HepG2 (cell line): ENCODE measurements at places on chromosomes 11 and 22. TPM values are rescaled to one million over a fixed set of nuclear protein-coding genes. Genes with fewer than 3 reads are reported as not detected.
A peak's percentile ranks its signal among the peaks of the same experiment; 100 is the strongest.

DNA sequence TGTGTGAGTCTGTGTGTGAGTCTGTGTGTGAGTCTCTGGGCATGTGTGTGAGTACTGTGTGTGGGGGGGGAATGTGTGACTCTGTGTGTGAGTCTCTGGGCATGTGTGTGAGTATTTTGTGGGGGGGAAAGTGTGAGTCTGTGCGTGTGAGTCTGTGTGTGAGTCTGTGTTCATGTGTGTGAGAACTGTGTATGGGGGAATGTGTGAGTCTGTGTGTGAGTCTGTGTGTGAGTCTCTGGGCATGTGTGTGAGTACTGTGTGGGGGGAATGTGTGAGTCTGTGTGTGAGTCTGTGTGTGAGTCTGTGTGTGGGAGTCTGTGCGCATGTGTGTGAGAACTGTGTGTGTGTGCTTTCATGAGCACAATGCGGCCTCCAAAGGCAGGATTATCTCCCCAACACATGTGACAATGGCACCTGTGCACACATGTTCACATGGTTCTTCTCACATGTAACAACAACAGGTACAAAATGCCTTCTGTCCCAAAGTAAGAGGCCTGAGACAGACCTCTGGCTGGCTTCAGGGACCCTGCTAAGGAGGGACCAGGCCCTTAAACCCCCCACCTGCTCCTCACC lies 1.6 kb downstream of the CD5 start:
- DNase-seq, result no peak

Gene OR51B4
- total RNA-seq, result 0.11 and 0.22 TPM in 2 replicates

- no peak for DNase-seq
Observed at GRCh38 chr11:108221371-108221770, 1.1 kb downstream of the NPAT start.

DNA sequence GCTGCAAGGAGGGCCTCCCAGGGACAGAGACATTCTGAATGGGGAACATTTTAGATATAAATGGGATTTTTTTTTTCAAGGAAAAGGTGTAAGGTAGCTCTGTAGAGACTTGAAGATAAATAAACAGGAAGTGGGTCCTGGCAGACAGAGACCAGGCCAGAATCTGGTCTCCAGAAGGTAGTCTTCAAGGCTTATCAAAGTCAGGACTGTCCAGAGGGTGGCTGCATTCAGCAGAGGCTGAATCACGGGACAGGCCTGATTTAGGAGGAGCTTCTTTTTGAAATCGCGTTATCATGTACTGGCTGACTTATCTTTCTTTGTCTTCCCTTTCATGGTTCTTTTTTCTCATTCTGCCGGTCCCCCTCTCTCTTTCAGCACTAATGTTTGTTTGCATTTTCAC lies 542.9 kb downstream of the NTM start:
- DNase-seq, result no peak

- DNase-seq, result no peak
Observed at GRCh38 chr22:48595511-48595905, 1232.2 kb downstream of the BRD1 start.

Gene GRM5
- total RNA-seq, result not detected in 2 replicates

GRCh38 chr11:14544611-14545010 lies 24.4 kb upstream of the PSMA1 start:
- DNase-seq, result no peak

Gene SIRT3
- total RNA-seq, result 12.9 and 15.1 TPM in 2 replicates

DNA sequence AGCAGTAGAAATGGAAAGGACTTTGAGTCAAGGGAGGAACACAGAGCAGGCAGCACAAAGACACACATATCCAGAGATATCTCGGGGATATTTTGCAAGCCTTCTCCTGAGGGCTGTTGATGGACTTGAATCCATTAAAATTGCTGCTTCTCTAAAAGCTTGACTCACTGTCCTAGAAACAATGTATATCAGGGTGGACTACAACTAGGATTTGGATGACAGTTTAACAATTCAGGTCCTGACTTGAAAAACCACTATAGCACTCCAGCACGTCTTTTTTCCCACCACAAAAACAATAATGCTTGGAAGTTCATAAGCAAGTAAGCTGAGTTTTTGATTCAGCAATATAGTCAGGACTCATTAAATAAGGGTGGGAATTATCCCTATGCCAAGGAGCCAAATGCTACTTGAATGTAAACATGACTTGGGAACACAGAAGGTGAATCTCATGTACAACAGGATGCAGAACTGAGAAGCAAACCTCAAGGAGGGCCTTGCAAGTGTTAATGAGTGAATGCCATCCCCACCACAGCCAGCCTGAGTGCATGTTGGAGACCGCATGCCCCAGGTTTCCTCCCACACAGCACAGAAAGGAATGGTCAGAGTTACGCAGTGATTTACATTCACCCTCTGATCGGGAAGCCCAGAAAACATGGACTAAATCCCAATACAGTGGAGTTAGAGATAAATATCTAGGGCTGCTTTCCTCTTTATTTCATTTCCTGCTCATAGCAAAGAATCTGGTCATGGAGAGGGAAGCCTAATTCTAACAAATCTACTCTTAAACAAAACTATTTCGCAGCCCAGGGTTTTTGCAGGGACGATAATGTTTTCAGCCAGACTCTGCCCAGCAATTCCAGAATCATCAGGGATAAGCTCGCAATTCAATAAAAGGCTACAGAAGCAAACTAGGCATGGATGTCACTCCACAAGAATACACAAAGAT lies 98.4 kb upstream of the OR9G4 start:
- DNase-seq, result no peak

DNA sequence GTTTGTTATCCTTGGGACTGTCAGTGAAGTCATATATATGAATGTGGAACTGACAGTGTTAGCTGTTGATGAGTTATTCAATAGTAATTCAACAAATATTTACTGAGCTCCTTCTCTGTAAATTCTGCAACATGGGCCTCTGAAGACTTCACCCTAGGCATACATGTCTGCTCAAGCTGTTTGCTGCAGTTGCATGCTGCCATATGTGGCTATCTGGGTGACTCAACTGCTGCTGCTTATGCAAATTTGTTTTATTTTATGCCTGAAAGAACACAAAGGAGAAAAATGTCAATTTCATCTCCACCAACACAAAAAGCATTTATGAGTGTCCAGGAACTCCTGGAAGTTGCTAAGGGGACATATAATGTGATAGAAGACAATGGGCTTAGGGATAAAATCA lies 417.6 kb downstream of the AASDHPPT start:
- DNase-seq, result no peak

DNA sequence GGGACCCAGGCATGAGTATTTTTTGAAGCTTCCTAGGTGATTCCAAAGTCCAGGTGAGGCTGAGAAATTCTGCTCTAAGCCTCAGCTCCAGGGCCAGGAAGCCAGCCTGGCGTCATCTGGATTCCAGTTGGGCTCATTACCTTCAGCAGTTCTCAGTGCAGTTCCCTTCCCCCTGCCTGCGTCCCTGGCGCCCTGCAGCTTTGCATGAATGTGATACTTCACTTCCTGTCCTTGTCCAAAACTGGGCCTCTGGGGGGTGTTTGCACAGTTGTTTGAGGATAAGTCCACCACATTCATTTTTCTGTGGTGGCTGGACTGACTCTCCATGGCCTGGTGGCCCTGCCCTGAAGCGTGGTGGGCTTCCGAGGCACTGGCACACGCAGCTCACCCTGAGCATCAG lies 98.1 kb downstream of the TENM4 start:
- DNase-seq, result no peak

DNA sequence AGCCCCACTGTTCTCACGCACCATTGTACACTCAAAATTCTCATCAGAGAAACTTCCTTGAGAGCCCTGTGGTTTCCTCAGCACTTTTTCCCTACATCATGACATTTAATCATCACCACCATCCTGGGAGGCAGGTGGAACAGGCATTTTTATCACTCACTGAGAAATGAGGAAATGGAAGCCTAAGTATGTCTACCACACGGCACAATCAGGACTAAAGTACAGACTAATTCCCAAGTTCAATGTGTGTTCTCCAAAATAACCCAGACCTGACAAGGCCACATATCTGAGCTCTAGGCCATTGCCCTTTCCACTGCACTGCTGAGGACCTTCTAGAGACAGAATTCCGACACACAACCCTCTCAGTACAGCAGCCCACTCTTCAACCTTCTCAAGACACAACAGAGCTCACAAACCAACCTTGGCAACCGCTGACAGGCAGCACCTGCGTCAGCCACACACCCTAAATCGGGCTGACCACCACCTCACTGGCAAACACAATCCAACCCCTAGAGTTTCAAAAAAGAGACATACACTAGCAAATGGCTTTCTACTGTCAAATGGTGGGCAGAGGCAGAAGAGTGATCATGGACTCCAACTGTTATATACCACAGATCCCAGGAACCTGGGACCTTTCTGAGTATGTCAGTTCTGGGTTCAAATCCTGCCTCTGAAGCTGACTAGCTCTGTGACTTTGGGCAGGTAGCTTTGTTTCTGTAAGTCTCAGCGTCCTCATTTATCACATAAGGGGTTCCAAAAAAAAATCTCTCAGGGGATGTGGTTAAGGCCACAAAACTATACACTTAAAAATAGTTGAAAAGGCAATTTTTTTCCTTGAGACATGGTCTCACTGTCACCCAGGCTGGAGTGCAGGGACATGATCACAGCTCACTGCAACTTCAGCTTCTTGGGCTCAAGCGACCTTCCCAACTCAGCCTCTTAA lies 16.3 kb downstream of the SMCO4 start:
- peak; percentile 32 for DNase-seq

DNA sequence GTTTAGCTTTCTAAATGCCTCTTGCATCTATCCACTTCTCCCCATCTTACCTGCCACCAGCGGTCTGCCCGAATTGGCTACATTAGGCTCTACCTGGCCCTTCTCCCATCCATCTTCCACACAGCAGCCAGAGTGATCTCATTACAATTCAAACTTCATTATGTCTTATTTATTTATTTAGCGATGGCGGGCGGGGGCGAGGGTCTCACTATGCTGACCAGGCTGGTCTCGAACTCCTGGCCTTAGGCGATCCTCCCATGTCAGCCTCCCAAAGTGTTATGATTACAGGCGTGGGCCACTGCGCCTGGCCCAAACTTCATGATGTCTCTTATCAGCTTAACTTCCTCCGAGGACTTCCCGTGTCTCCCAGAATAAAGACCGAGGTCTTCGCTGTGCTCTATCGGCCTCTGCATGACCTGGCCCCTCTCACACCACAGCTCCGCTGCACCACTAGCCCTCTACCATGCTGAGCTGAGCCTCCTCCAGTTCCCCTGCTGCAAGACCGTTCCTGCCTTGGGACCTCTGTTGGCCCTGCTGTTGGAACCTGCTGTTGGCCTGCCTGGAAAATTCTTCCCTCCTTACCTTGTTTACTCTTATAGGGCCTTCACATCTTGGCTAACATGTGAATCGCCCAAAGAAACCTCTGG lies 870 bp upstream of the CTTN start:
- DNase-seq, result peak; percentile 43

Gene AIFM3
- total RNA-seq, result 11.0 and 15.3 TPM in 2 replicates

- no peak for DNase-seq
Observed at GRCh38 chr11:10581481-10582019, 13.1 kb upstream of the LYVE1 start.

Gene OR5T2
- not detected in 2 replicates for total RNA-seq

DNA sequence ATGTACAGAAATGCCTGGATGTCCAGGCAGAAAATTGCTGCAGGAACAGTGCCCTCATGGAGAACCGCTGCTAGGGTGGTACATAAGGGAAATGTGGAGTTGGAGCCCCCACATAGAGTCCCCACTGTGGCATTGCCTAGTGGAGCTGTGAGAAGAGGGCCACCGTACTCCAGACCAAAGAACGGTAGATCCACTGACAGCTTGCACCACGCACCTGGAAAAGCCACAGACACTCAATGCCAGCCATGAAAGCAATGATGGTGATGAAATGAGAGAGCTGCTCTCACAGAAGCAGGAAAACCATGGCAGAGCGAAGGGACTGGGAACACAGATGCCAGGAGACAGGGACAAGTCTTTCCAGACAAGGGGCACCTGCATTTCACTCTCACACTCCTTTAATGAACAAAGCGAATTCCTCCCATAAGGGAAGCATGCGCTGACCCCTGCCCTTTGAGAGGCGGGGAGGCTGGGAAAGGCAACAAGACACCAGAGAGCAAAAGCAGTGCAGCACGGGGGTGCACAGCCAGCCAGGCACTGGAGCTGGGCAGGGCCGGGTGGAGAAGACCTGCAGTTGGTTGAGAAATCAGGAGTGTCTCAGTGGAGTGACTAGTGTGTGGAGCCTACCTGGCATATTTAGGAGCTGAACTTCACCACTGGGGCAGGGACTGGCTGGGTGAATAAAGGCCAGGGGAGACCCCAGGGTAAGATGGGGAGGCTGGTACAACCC lies 1025.2 kb downstream of the TBC1D22A start:
- no peak for DNase-seq

DNA sequence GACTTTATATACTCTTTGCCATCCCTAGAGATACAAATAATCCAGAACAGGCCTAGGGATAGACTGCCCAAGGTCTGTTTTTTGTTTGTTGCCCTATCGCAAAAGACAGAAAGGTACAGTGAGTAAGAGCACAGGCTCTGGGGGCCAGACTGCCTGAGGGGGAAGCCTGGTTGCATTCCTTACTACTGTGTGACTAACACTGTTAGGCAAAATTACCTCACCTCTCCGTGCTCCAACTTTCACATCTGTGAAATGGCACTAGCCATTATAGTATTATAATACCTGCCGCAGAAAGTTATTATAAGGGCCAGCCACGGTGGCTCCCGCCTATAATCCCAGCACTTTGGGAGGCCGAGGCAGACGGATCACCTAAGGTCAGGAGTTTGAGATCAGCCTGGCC lies 14.5 kb downstream of the SLC35F2 start:
- DNase-seq, result no peak

- no peak for DNase-seq
Observed at GRCh38 chr11:77046060-77046501, 11.9 kb downstream of the B3GNT6 start.

Gene CDCA5
- total RNA-seq, result 50.6 and 63.1 TPM in 2 replicates

Gene XNDC1N
- total RNA-seq, result 6.3 and 7.5 TPM in 2 replicates

DNA sequence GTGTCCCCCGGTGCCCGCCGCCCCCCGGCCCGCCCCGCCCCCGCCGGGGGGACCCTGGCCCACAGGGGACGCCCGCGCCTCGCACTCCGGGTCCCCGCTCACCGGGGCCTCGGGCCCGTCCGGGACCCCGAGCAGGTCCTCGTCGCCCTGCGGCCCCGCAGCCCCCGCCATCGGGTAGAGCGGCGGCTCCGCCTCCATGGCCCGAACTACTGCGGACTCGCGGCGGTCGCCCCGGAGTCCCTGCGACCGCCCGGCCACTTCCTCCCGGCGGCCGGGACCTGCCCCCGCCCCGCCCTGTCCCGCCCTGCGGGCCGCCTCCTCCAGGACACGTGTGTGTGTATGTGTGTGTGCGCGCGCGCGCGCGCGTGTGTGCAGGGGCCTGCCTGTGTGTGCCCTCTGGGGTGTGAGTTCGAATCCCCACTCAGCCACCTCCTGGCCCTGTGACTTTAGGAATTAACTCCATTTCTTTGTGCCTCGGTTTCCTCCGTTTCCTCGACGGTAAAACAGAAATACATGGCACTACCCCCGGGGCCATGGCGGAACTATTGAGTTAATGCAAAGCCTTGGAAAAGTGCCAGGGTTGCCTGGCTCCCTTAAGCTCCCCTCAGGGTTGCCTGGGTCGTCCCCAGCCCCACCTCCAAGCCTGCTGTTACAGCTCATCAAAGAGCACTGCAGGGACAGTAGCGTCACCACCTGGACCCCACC lies at the start of gene UNC93B1:
Gene UNC93B1, minus strand, starts transcription at position 252 of the 705 bp plus-strand sequence. Its CDS starts 54 bp downstream, at position 198.
- DNase-seq, result peak; percentile 80
